ENCODE measurements at places on chromosomes 6 and 20.

- DNase-seq, result no peak
Measured at GRCh38 chr6:43988801-43989200, 138.5 kb downstream of the MRPL14 start.

- no peak for DNase-seq
Measured at GRCh38 chr6:112253498-112253840, 898 bp downstream of the LAMA4 start.

DNA sequence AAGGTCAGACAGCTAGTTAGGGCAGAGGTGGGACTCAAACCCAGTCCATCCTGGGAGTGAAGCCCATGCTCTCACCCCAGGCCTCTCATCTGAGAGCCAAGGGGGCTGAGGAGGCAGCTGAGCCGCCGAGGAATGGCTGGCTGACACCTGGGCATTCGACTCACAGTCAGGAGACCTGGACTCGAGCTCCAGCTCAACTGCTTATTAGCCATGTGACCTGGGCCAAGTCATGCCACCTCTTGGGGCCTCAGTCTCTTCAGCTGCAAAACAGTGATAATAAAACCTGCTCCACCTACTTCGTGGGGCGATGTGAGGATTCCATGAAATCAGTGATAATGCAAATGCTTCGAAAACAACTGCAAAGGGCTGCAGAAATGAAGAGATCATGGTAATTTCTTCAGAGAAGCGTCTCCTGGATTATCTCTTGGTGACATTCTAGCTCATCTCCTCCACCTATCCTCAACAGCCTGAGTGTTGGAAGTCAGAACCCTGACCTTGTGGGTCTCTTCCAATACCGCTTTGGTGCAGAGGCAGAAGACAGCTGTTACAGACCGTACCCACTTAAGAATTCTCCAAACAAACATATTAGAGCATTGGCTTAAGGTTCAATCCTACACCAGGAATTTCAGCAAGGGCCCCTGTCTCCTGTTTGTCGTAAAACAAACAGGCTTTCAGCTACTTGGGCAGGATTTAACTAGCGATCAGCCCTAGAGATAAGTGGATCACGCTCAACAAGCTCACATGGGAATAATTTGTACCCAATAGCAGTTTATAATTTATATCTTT lies 60.0 kb upstream of the PIM1 start:
- no peak for DNase-seq

- DNase-seq, result no peak
Measured at GRCh38 chr6:157946865-157947532, 34.7 kb upstream of the SYNJ2 start.

GRCh38 chr6:129262661-129263060 lies 379.7 kb downstream of the LAMA2 start:
- no peak for DNase-seq

DNA sequence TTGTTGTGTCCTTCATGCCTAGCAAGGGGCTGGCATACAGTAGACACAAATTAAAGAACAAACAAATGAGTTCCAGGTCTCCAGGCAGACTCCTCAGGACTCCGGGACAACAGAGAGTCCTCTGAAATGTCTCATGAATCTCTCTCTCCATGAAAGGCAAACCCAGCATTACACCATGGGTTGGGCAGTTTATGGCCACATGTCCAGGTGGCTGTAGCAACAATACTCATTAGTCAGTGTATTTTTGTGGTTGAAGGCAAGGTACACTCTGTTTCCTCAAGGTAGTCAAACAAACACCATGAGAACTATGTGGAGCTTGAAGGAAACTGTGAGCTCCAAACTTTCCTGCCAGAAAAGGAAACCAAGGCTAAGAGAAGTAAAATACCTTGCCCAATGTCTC lies 62.2 kb downstream of the KCNB1 start:
- no peak for DNase-seq

- no peak for DNase-seq
Measured at GRCh38 chr6:147954938-147955337, 387.7 kb upstream of the SASH1 start.

DNA sequence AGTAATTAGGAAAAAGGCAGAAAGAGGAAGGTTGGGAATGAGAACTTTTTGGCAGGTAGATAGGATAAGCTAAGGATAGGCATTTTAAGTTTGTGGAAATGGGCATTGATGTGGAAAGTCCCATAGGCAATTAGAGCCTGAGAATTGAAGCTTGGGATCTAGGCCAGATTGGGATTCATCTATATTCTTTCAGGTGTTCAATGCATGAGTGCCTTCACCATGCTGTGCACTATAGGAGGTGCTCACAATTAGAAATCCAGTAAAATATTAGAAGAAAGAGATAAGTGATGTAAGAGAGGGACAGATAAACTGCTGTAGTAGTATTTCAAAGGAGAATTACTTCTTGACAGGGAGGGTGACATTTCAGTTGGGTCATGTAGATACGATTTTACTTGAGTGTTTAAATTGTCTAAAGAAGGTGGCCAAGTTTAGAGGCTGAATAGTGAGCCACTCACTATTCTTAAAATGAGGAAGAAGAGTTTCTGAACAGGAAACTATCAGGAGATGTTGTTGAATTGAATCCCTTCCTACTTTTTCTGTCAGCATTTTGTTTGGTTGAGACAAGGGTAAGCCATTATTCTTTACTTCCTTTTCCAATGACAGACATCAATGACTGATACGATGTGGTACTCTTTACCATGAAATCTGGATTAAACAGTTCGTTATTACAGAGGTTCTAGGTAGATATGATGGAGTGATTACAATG lies 31.0 kb upstream of the CTAGE9 start:
- no peak for DNase-seq

DNA sequence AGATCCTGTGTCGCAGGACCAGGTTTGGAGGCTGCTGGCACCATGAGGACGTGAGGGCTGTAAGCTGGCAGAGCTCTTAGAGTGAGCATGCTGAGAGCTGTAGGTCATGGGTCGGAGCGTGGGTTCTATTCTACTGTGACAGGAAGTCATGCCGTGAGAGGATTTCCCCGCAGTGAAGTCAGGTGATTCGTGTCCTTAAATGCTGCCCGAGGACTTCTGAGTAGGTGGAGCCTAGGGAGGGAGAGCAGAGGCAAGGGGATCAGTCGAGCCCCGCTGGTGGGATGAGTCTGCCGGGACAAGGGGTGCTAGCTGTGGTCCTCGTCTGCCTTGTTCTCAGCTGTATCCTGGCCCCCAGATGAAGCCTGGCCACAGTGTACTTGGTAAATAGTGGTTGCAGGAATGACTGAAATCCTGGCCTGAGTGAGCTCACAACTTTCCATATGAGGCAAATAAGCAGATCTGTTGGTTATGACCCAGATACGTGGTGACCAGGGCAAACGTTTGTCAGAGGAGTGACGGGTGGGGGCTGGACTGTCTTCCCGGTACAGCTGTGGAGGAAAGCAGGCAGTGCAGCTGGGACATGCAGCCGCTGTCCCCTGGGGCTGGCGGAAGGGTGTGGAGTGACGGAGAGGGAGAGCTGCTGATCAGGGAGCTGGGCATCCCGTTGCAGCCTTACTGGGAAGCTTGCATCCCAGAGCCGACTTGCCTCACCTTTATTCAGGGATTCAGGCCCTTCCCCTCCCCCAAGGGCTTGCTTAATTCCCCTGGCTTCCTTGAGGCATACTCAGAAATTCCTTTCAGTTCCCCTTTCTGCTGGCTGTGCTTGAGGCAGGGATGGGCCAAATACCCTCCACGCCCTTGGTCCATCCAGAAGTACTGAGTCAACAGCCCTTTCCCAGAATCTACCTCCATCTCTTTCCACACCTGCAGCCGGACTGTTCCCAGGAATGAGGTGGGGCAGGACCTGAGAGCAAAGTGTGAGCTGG lies 250.9 kb upstream of the RREB1 start:
- no peak for DNase-seq

GRCh38 chr6:4957521-4958231 lies 46.2 kb downstream of the RPP40 start:
- no peak for DNase-seq

DNA sequence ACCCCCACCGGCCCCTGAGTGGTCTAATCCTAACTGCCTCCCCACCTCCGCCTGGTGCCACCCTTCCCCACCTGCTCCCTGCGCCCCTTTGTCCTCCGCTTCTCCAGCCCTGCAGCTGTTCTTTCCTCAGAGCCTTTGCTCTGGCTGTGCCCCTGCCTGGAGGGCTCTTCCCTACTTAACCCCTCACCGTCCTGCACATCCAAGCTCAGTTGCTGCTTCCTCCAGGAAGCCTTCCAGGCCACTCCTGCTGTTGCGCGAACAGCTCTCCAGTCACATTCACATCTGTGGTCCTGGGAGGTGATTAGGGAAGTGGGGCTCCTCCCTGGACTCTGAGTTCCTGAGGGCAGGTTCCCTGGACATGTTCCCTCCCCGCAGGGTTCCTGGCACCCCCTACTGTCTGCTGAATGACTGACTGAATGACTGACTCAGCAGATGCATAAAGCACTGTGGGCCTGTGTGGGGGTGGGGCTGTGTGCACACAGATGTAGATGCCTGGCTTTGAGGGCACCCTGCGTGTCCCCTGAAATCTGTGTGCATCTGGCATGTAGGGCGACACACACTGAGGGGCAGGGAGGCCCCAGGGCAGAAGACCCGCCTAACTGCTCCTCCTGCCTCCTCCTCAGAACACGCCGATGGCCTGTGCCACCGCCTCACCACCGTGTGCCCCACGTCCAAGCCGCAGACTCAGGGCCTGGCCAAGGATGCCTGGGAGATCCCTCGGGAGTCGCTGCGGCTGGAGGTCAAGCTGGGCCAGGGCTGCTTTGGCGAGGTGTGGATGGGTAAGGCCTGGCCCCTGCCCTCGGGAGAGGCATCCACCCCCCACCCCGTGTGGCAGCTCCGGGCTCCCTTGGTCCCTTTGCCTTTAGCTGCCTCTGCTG lies 51.4 kb downstream of the SRC start:
- DNase-seq, result no peak

- no peak for DNase-seq
Measured at GRCh38 chr6:123668965-123669591, 32.3 kb upstream of the TRDN start.

- peak; percentile 74 for DNase-seq
Measured at GRCh38 chr6:27890445-27891319, 21.5 kb downstream of the OR2B2 start.

GRCh38 chr6:15744818-15745402 lies 82.1 kb upstream of the DTNBP1 start:
- DNase-seq, result no peak

- DNase-seq, result no peak
Measured at GRCh38 chr6:163526346-163526745, 111.8 kb downstream of the QKI start.

DNA sequence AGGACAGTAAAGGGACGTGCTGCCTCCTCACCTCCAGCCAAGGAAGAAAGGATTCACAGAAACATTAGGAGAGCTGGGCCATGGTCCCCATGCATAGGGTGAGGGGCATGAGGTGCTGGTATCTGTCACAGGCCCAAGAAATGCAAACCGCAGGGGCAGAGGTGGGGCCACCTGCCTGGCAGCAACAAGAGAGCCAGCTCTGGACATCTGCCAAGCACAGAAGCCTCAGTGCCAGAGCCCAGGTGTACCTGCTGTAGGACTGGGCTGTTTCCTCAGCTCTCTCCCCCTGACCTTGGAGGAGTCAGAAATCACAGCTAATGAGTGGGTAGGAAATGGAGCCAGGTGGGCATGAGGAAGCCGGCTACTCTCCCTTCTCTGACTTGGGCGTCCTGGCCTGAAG lies 45.3 kb downstream of the SLC2A12 start:
- DNase-seq, result no peak

GRCh38 chr6:27777614-27778355 lies 134.4 kb downstream of the OR2B2 start:
- DNase-seq, result no peak

- no peak for DNase-seq
Measured at GRCh38 chr6:134520181-134521115, 202.5 kb upstream of the SGK1 start.

- no peak for DNase-seq
Measured at GRCh38 chr6:35955970-35956369, 35.1 kb upstream of the SRPK1 start.
